ENCODE measurements at places on chromosomes 2 and 18. TPM values are rescaled to one million over a fixed set of nuclear protein-coding genes. Genes with fewer than 3 reads are reported as not detected.

GRCh38 chr2:47494267-47495130 lies 91.5 kb downstream of the MSH2 start:
- no peaks in the 10 kb centered on the region for H3K36me3 ChIP-seq
- no peak overlapping the region for H3K27ac ChIP-seq
- H3K4me3 ChIP-seq: no peak overlapping the region

DNA sequence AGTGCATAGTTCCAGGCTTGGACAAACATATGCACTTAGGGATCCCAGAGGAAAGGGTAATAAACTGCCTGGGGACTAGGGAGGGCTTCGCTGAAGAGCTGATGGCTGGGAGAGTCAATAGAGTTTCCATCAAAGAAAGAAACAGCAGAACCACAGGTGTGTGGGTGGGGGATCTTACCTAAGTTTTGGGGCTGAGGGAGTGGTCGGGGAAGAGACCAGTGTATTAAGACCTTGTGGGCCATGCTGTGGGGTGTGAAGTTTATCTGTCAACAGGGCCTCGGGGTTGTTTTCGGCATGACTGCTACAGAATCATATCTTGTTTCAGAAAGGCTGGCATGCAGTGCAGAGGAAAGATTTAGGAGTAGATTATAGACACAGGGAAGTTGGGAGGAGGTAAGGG lies 31.2 kb upstream of the GTF2A1L start:
- no peaks in the 10 kb centered on the region for H3K27me3 ChIP-seq
- no peak overlapping the region for H3K4me3 ChIP-seq
- no peak for DNase-seq
- H3K36me3 ChIP-seq: peaks cover 7% of the 10 kb centered on the region
- peaks cover 21% of the 10 kb centered on the region for H3K4me1 ChIP-seq
- no peak overlapping the region for H3K27ac ChIP-seq

DNA sequence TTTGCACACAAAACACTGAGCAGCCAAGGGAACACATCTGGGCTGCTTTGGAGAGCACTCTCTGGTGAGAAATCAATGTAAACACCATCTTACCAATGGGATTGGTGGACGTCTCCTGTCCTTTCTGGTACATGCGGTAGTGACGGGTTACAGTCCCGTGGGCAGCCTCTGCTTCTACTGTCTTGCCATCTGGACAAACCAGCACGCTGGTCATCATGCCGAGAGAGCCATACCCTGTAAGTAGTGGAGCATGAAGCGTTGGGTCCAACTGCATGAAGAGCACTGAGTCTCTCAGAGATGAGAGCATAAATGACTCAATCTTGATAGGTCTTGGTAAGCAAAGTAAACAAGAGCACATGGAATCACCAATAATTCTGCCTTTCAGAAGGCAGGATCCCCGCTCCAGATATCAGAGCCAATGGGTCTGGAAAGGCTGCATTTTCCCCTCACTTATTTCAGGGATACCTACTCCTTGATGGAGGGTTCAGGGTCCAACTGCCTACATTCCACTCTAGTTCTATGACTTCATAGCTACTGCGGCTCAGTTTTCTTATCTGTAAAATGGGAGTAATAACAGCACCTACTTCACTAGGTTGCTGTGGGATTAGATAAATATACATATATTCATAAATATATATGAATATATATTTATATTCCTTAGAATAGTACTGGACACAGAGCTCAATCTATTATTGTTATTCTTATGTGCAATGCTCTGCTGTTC lies 14.9 kb downstream of the IDH1 start:
- no peaks in the 10 kb centered on the region for H3K27me3 ChIP-seq
- no peak overlapping the region for H3K4me3 ChIP-seq
- H3K36me3 ChIP-seq: peaks cover 44% of the 10 kb centered on the region

- no peaks in the 10 kb centered on the region for H3K36me3 ChIP-seq
- no peak overlapping the region for H3K27ac ChIP-seq
- H3K4me1 ChIP-seq: no peaks in the 10 kb centered on the region
Observed at GRCh38 chr18:62457877-62458276, 64.9 kb upstream of the ZCCHC2 start.

GRCh38 chr2:118913131-118913802 lies 28.7 kb upstream of the MARCO start:
- no peaks in the 10 kb centered on the region for H3K36me3 ChIP-seq
- no peak overlapping the region for H3K27ac ChIP-seq
- no peaks in the 10 kb centered on the region for H3K27me3 ChIP-seq
- H3K4me3 ChIP-seq: no peak overlapping the region
- no peak for DNase-seq

DNA sequence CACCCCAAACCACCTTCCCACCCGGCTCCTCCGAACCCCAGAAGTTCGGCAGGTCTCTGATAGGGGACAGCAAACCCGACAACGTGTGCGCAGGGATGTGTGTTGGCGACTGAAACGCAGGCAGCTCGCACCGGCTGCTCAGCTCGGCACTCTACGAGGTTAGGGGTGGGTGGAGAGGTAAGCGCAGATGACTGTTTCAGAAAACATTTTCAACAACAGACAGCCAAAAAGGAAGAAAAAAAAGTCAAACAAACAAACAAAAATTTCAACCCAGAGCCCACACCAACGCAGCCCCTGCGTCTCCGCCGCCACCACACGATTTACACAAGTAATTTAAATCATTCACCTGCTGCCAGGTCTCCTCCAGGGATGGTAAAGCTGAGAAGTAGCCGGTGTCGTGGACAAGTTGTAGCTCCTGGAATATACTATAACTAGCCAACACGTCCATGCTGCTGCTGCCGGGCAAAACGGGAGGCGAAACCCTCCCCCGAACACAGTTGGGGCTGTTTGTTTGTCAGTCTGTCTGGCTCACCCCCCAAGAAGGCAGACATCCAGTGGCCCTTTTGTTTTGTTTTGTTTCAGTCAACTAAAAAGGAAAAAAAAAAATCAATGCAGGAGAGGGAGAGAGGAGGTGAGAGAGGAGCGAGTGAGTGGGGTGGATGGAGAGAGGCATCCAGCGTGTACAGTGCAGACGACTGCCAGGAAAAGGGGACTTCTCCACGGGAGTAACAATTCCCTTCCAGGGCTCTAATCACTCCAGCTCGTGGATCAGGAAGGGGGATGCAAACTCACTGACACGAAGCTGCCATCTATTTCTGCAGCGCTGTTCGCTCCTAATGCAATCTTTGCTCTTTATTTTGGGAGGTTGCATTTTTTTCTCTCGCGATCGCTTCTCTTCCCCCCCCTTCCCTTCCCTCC lies at the start of gene KLF7:
TSS of gene KLF7 (minus strand) at position 828 of the 918 bp plus-strand sequence. CDS start at position 448, 380 bp downstream.
- H3K4me3 ChIP-seq: peak within 1 kb of the TSS; percentile 83
- H3K36me3 ChIP-seq: no peaks in the 10 kb centered on the region
- DNase-seq: peak; percentile 66

GRCh38 chr18:8469544-8470130 lies 139.6 kb upstream of the RAB12 start:
- peak; percentile 86 for DNase-seq
- H3K27me3 ChIP-seq: no peaks in the 10 kb centered on the region
- peak overlapping the region; percentile 51 for H3K27ac ChIP-seq

TUBA3E gene
- polyA plus RNA-seq: not detected

GRCh38 chr18:6270771-6271216 lies 143.9 kb downstream of the L3MBTL4 start:
- no peaks in the 10 kb centered on the region for H3K36me3 ChIP-seq
- no peak for DNase-seq

DNA sequence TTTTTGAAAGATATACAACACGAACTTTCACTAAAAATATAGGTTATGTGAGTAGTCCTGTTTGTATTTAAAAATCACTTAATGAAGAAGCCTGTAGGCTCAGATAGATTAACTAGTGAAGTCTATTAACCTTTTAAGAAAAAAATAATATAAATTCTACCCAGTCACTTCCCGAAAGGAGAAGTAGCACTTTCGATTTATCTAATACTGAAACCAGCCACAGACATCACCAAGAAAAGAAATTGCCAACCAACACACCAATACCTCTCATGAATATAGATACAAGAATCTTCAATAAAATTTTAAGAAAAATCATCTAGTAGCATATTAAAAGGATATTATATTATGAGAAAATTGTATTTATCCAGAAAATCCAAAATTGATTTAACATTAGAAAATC lies 160.5 kb downstream of the GALNT13 start:
- H3K36me3 ChIP-seq: no peaks in the 10 kb centered on the region
- no peak for DNase-seq
- H3K27me3 ChIP-seq: no peaks in the 10 kb centered on the region
- H3K4me1 ChIP-seq: no peaks in the 10 kb centered on the region

DNA sequence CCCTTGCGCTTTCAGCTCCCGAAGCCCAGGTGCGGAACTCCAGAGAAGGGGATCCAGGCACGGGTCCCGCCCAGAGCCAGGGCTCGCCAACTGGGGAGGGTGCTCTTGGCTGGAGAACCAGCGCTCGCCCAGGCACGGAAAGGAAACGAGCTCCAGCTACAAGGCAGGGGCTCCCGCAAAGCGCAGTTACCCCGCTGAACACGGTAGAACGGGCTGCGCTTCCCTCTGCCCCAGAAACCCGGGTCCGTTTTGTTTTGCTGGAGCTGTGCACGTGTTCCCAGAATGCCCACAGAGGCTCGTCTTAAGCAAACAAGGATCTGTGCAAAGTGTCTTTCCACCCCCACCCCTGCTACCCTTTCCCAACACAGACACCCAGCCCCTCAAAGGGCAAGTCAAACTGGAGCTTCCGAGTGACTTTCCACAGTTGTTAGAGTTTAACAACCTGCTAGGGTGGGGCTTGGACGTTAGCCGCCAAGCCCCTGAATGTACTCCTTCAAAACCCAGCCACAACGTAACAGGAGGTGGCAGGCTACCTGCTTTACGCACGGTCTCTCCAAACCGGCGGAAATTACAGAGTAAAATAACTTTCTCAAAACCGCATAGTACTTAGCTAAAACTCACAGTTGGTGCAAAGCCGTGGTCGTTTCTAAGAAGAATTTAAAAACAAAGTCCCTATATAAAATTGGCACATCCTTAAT lies 775 bp downstream of the RNF125 start:
- H3K4me3 ChIP-seq: peak overlapping the region; percentile 75
- H3K27ac ChIP-seq: peak overlapping the region; percentile 85
- DNase-seq: peak; percentile 37
- H3K4me1 ChIP-seq: peaks cover 10% of the 10 kb centered on the region

ALPG gene
- not detected for polyA plus RNA-seq
